ENCODE measurements at places on chromosomes 5 and 9.

- no peak for DNase-seq
These were observed 18.8 kb upstream of the FAM13B start for GRCh38 chr5:138051441-138052296.

GRCh38 chr9:137311171-137311985 is 9.3 kb upstream of the NRARP start:
- peak; percentile 47 for DNase-seq

- DNase-seq: no peak
These were observed 114.4 kb downstream of the STK32A start for GRCh38 chr5:147349241-147349640.

DNA sequence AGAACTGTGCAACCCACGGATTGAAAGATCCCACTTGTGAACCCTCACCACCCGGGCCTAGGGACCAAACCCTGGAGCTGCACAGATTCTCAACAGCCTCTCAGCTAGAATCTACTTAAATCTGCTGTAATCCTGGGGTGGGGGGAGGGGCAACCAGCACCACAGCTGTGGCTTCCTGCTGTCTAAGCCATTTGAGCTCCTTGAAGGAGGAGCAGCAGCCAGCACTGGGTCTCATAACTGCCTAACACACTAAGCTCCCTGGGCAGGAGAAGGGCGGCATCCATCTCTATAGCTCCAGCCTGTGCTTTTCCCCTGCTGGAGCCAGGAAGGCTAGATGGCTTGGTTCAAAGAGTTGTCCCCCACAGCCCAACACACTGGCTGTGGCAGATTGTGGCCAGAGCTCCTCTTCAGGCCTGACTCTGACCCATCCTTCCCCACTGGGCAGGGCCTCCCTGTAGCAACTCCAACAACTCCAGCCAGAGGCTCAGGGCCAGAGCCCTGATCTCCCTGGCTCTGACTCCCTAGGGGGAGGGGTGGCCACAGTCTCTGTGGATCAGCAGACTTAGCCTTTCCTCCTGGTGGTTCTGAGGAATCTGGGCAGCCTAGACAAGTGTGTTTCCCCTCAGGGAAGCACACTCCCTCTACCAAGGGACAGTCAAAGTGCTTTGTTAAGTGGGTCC is 72.0 kb upstream of the C9orf72 start:
- no peak for DNase-seq

- no peak for DNase-seq
These were observed 65.6 kb downstream of the TEX10 start for GRCh38 chr9:100287186-100287585.

DNA sequence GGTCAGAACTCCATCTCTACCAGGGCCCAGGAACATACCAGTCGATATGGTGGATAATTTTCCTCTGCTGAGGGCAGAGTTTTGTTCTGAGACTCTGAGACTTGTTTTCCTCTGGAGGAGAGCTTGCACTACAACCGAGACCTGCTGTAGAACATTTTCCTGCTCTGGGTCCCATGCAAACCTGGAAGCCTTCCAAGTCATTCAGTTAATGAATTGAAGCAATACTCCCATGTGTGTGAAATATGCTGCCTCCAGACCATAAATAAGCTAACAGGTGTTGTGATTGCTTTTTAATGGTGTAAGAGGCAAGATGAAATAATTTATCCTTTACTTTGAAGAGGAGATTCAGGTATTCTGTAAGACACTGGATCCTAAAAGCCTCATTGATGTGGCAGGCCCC is 372.8 kb downstream of the TMEM167A start:
- no peak for DNase-seq

- DNase-seq: no peak
These were observed 28.6 kb downstream of the PSIP1 start for GRCh38 chr9:15482146-15482545.

GRCh38 chr9:36074870-36075532 is 38.3 kb downstream of the RECK start:
- peak; percentile 73 for DNase-seq

DNA sequence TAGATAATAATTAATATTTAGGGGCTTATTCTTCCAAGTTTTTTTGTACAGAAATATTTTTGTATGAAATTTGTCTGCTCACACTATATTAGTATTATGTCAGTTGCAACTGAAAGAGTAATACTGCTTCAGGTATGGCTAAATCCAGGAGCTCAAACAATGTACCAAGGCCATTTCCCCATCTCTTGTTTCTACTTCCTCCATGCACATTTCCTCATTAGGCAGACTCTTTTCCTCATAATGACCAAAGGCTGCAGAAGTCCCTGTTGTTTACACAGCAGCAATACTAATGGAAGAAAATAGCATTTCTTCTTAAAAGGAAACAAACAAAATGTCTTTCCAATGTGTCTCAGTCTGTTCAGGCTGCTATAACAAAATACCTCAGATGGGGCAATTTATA is 9.2 kb upstream of the OTULINL start:
- no peak for DNase-seq

- no peak for DNase-seq
These were observed 15.5 kb downstream of the PCDHB15 start for GRCh38 chr5:141260458-141261237.

DNA sequence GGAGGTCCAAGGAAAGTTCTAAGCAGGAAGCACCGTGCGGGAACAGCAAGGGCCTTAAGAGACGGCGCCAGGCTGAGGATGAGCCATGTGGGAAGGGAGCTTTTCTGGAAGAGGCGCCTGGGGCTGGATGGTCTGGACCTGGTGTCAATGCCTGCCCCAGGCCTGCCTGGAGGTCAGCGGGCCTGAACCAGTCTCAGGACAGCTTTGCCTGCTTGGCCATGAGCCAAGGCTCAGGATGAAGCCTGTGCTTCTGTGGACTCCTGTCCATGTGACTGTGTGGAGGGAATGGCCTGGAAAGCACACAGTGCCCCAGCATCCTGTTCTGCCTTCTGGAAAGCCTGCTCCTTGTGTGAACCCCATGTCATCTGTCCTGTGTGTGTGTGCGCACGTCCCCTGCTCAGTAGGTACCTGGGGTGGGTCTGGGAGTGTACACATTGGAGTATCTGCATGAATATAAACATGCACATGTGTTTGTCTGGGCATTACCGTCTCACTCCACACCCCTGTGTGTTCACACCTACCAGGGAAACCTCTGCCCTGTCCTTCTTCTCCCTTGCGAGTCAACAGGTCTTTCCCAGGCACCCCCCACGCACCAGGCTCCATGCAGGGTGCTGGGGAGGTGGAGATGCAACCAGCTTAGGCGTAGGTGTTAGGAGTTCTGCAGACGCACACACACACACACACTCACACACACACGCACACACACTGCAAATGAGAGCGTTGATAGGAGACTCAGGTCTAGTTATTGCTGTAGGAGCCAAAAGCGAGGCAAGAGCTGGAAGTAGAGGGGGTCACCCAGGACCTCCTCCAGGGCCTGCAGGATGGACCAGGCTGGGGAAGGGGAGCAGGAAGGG is 24.8 kb downstream of the DAB2IP start:
- no peak for DNase-seq

- no peak for DNase-seq
These were observed 157.8 kb downstream of the NTRK2 start for GRCh38 chr9:84827216-84827765.

GRCh38 chr9:80964374-80964773 is 725.0 kb downstream of the TLE1 start:
- no peak for DNase-seq

DNA sequence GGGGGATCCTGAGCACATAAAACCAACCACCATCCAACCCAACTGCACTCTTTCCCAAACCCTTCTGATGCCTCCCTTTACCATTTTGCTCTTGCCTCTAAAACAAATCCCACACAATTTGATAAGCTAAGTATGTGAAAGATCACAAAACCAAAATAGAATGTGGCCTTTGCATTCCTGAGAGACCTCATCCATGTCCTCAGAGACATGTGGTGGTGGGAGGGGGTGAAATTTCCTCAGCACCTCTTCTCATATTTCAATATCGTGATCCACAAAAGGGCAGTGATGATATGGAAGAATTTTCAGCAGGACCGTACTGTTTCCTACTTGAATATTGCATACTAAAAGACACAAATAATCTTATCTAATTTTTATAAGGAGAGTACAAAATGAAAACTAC is 423.3 kb downstream of the TLE1 start:
- DNase-seq: peak; percentile 87

GRCh38 chr5:14676320-14676719 is 11.8 kb downstream of the OTULIN start:
- peak; percentile 42 for DNase-seq

Measured in brain microvascular endothelial cell (primary cell).